Mucosa of descending colon (tissue), 3 donors: ENCODE measurements at places on chromosomes 3 and 15.
A peak's percentile ranks its signal among the peaks of the same experiment; 100 is the strongest.

DNA sequence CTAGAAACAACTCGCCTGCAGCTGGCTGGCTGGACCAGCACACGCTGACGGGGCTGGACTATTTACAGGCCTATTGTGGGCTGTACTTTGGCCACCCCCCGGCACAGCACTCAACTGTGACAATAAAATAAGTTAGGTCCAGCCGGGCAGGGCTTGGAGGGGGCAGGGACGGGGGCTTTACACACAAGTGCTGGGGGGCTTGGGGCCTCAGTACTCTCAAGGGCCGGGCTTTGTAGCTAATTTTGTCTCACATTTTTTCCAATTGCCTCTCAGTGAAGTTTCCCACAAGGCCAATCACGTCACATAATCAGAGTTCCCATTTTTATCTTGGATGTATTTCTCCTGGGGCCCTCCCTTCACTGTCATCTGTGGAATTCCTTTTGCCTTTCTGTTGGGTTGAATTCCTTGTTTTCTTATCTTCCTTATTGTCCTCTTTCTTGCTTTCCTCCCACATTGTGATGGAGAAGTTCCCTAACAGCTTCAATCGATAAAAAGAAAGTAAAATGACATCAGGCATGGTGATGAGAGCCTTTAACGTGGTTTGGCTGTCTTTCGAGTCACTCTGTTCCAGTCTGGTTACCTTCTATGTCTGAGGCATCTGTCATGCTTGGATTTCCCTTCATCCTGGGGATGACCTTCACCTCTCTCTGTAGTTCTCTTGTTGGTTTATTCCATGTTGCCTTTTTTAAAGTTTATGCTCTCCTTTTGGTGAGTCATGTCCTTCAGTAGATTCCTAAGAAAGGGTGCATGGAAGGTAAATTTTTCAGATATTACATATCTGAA, 44.1 kb upstream of the CMTM7 start:
- DNase-seq = no peak

GRCh38 chr3:143771939-143772338, 76.3 kb downstream of the SLC9A9 start:
- no peak for DNase-seq

DNA sequence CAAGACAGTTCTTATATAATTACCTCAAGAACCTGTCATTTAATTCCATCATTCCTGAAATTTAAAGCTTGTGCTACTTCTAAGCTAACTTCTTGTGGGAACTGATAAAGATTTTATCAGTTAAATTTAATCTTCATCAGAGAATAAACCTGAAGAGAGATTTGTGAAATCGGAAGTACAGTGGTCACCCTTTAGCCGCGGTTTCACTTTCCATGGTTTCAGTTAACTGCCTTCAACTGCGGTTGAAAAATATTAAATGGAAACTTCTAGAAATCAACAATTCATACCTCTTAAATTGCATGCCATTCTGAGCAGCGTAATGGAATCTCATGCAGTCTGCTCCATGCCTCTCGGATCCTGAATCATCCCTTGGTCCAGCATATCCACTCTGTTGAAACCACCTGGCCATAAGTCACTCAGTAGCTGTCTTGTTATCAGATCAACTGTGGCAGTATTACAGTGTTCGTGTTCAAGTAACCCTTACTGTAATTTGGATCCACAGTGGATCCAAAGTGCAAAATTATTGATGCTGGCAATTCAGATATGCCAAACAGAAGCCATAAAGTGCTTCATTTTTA, 626.1 kb downstream of the CADM2 start:
- no peak for DNase-seq

GRCh38 chr3:162141272-162141791, 644.7 kb downstream of the OTOL1 start:
- DNase-seq = no peak

- DNase-seq = no peak
Measured at GRCh38 chr3:183924956-183925355, 40.3 kb upstream of the PARL start.

GRCh38 chr3:2847062-2847841, 262.9 kb downstream of the IL5RA start:
- DNase-seq = peak; percentile 11

DNA sequence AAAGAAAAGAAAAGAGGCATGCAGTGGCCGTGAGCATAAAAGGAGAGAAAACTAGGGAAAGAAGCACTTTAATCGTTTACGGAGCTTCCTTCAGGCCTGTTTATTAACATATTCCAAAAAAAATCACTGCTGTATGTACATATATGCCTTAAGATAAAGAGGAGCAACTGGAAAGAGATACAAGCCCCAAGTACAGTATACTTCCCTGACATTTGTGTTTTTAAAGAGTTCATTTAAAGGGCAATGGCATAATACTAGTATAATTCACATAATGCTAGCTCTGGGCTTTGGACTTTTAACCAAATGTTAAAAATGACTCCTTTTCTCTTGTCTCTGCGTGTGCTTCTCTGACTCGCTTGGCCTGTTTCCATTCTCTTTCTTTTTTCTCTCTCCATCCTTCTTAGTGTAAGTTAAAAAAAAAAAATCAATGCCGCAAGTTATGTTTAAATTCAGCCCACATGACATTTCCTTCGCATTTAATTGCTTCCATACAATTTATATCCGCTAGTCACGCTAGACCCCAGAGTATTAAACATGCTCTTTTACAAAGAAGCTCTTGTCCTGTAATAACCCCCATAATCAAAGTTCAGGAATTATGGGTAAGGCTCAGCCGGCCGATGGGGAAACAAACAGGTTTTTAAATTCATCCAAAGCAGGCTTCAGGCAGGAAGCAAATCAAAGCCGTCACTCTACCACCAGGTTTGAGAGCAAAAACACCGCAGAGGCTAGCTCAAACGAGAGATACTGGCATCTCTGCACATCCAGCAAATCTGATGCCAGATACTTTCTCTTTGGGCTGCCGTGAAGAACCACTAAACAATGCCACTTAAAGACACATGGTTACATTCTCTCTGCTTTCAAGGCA, 19.4 kb downstream of the WWTR1 start:
- DNase-seq = no peak

DNA sequence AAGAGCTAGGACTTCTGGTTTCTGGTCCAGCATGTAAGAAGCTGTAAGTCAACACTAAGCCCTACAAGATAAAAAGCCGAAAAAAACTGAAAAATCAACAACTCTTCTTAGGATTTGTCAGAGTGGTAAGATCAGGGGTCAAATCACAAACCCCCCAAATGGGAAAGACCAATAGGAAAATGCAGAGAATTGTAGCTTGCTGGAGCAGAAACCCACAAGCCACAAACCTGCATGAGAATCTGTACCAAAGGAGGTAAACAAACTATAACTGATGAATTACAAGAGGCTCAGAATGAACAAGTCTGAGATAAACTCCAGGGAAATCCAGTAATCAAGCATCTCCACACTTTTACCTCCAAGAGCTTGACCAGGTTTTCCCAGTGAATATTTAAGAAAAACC, 36.0 kb downstream of the RFX7 start:
- no peak for DNase-seq

DNA sequence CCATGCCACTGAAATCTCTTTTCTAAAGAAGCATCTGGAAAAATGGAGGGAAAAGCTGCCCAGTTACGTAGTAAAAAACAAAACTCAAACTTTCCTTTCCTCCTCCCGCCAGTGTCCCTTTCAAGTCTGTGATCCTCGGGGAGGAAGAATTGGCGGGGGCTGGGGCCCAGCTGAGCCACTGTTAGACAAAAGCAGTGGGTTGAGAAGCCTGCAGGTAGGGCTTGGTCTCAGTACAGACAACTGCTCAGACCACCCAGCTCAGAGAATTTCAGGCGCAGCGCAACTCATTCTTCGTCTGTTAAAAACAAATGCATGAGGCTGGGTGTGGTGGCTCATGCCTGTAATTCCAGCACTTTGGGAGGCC, 117.1 kb downstream of the MYLK start:
- DNase-seq = no peak

GRCh38 chr3:47261301-47261700, 21.3 kb downstream of the KIF9 start:
- no peak for DNase-seq

DNA sequence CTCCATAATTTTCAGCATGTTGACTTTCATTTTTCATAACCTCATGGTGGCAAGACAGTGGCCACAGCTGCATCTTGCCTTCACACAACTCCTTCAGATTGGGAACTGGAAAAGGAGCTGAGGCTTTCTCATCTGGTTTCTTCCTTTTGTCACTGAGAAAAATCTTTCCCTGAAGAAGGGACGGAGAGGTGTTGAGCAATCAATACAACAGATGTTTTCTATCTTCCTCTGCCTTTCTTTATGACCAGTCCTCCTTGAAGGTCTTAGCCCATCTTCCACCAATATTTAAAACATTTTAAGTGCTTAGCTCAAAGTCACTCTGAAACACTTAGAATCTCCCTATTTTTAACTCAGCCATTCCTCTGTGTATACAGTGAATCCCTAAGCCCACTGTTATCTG, 11.9 kb downstream of the ZNF660 start:
- DNase-seq = no peak

DNA sequence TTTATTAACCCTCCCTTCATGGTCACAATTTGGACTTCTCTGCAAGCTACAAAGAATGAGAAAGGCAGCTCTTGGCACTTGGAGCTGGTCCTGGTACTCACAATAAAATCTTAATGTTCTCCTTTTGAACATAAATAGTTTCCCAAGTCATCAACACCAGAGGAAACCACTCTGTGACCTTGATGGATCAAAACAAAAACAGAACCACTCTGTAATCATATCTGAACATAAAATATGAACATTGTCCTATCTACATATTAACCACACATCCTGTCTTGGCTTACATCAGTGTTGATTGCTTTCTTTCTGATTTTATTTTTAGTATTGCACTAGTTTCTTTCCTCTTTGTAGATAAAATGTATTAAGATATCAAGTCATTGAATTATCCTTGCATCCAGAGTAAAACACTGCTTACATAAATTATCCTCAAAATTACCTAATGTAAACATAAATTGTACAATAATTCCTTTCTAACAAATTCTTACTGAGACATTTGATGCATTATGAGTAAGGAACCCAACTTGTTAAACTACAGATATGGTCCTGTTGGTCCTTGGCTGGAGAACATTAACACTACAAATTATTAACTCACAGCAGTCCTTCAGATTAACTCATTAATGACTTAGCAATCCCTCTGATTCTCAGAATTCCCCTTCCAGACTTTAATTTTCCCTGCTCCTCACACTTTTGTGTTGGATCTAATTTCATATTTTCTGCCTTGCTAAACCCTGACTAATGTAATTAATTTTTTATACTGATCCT, 860.5 kb downstream of the DIPK2A start:
- no peak for DNase-seq

- DNase-seq = no peak
Measured at GRCh38 chr3:18301781-18302180, 123.4 kb downstream of the SATB1 start.

- DNase-seq = no peak
Measured at GRCh38 chr3:143203848-143204247, 84.3 kb downstream of the CHST2 start.

GRCh38 chr3:198080521-198081384, 120.7 kb downstream of the LMLN start:
- peak; percentile 74 for DNase-seq

- DNase-seq = no peak
Measured at GRCh38 chr3:99911433-99911832, 93.8 kb downstream of the CMSS1 start.

DNA sequence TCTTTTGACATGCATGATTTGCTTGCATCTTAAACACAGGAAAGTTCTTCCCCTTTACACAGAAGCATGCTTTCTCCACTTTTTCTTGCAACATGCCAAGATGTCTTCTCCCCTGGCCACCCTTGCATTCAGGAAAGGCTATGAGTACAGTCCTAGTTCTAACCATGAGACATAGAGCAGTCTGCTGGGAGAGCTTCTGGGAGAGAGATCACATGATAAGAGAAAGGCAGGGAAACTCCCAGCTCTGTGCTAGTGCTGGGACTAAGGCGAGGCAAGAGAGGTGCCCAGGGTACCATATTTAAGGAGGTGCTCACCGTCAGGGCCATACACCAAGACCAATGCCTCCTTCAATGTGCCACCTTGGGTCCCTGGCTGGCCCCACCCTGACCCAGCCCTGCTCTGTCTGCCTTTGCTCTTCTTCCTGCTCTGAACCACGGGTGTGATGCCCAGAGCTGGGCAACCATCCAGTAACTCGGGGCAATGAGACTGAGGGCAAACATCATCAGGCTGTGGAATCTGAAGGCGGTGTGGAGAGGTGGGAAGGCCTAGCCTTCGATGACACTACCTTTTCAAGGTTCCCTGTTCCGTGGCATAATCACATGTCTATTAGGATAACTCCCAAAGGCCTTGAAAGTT, 77.4 kb upstream of the PRR20G start:
- peak; percentile 43 for DNase-seq

- DNase-seq = no peak
Measured at GRCh38 chr3:136955813-136956212, 2.0 kb upstream of the IL20RB start.

DNA sequence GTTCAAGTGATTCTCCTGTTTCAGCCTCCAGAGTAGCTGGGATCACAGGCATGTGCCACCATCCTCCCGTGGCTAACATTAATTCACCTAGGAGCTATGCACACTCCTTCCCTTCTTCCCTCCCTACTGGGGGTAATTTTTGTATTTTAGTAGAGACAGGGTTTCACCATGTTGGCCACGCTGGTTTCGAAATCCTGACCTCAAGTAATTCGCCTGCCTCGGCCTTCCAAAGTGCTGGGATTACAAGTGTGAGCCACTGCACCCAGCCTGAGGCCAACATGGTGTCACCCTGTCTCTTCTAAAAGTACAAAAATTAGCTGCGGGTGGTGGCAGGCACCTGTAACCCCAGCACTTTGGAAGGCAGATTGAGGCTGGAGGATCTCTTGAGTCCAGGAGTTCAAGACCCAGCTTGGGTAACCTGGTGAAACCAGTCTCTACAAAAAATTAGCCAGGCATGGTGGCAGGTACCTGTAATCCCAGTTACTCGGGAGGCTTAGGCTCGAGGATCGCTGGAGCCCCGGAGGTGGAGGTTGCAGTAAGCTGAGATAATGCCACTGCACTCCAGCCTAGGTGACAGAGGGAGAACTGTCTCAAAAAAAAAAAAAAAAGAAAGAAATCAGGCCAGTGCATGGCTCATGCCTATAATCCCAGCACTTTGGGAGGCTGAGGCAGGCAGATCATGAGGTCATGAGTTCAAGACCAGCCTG, 6.1 kb downstream of the RNU5B-1 start:
- DNase-seq = no peak

GRCh38 chr3:102750322-102750721, 315.5 kb downstream of the ZPLD1 start:
- DNase-seq = no peak

DNA sequence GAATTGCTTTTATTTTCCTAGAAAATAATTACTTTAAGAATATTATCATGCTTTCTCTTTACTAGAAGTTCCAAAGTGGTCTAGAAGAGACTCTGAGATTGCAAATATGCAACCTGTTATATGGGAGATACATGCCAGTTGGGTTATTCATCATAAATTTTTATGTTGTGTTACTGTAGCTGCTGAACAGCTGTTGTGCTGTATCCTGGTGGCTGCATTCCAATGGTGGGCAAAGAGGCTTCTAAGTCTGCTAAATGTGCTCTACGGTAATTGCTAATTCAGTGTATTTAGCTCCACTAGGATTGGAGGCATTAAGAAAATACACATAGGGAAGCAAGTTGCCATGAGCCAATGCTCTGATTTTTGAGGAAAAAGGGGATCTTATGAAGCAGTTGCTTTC, 409.0 kb downstream of the TUSC7 start:
- DNase-seq = no peak

GRCh38 chr3:111299192-111299615, 227.6 kb downstream of the NECTIN3 start:
- no peak for DNase-seq

- DNase-seq = no peak
Measured at GRCh38 chr15:45921376-45921775, 286.5 kb downstream of the SQOR start.

- no peak for DNase-seq
Measured at GRCh38 chr3:108183971-108184370, 38.3 kb downstream of the IFT57 start.

GRCh38 chr15:82294061-82294690, 31.6 kb downstream of the SAXO2 start:
- no peak for DNase-seq
